ENCODE measurements at places on chromosomes 2 and 18. TPM values are rescaled to one million over a fixed set of nuclear protein-coding genes. Genes with fewer than 3 reads are reported as not detected.

The VWA3B gene
- total RNA-seq = not detected

The CCNYL1 gene
- 12.5 TPM for total RNA-seq

DNA sequence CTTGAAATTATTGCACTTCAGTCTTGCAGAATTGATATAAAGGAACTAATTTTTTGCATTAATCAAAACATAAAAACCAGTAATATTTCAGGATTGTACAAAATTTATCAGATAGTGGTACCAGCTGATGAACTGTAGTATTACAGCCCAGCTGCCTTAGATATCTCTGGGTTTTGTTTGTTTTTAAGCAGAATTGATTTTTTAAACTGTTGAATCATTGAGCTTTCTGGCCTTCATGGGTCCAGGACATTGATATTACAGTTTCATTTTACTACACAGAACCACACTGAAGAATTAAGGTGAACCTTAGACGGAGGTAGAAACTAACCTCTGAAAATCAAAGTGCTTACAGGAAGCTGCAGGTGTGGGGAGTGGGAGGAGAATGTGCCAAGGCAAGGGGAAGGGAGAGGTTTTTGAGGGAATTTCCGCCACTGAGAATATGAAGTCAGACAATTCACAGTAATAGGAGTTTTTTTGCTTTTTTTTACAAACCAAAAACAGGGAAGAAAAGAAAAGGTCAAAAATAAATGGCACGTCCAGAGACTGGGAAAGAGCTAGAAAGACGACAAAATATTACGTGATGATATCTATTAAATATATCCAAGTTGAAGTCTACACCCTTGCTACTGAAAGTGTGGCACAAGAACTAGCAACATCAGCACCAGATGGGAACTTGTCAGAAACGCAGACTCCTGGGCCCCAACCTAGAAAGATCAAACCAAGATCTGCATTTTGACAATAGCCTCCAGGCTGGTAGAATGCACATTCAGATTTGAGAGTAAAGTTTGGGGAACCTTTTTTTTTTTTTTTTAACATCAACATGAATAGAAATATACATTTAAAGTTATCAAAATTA, 40.8 kb upstream of the SPAG16 start:
- H3K27me3 ChIP-seq = no peaks in the 10 kb centered on the region
- peaks cover 23% of the 10 kb centered on the region for H3K4me1 ChIP-seq

DNA sequence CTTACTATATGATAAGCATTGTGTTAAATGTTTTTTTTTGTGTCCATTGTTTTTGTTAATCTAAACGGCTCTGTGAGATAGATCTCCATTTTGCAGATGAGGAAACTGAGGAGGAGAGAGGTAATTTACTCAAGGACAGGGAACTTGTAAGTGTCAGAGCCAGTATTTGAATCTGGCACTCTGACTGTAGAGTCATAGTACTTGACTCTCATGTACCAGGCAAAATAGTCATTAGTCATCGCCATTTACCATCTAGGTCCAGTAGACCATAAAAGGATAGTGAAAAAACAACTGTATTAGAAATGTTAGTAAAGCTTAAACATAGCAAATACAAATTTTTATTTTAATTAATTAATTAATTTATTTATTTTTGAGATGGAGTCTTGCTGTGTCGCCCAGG, 4.8 kb downstream of the PSMD14 start:
- peaks cover 11% of the 10 kb centered on the region for H3K36me3 ChIP-seq
- DNase-seq = no peak
- H3K4me1 ChIP-seq = peaks cover 31% of the 10 kb centered on the region
- H3K27ac ChIP-seq = no peak overlapping the region

GRCh38 chr2:56314796-56315195, 131.0 kb downstream of the CCDC85A start:
- no peak overlapping the region for H3K27ac ChIP-seq
- no peaks in the 10 kb centered on the region for H3K36me3 ChIP-seq
- no peak overlapping the region for H3K4me3 ChIP-seq
- DNase-seq = no peak
- no peaks in the 10 kb centered on the region for H3K27me3 ChIP-seq
- no peaks in the 10 kb centered on the region for H3K4me1 ChIP-seq

DNA sequence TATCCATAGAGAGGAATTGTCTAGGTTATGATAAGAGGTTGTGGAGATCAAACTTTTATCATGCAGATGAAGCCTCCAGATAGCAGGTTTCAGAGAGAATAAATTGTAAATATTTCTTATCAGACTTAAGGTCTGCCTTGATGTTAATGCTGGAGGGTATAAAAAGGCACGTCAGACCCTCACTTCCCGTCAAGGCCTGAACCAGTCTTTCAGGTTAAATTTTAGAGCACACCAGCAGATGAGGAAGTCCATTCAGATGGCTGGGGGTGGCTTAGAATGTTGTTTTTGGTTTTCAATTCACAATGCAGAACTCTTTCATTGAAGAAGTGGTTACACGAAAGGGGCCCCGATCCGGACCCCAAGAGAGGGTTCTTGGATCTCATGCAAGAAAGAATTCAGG, 144.4 kb upstream of the FBXO11 start:
- no peak overlapping the region for H3K4me3 ChIP-seq
- no peak overlapping the region for H3K27ac ChIP-seq
- no peaks in the 10 kb centered on the region for H3K4me1 ChIP-seq
- no peaks in the 10 kb centered on the region for H3K27me3 ChIP-seq

GRCh38 chr2:219149667-219150066, 10.9 kb downstream of the NHEJ1 start:
- peaks cover 5% of the 10 kb centered on the region for H3K36me3 ChIP-seq
- H3K4me3 ChIP-seq = no peak overlapping the region

GRCh38 chr2:105361102-105361889, 24.0 kb downstream of the C2orf49 start:
- H3K36me3 ChIP-seq = peaks cover 44% of the 10 kb centered on the region
- no peak for DNase-seq
- H3K4me1 ChIP-seq = no peaks in the 10 kb centered on the region
- no peaks in the 10 kb centered on the region for H3K27me3 ChIP-seq
- no peak overlapping the region for H3K4me3 ChIP-seq

DNA sequence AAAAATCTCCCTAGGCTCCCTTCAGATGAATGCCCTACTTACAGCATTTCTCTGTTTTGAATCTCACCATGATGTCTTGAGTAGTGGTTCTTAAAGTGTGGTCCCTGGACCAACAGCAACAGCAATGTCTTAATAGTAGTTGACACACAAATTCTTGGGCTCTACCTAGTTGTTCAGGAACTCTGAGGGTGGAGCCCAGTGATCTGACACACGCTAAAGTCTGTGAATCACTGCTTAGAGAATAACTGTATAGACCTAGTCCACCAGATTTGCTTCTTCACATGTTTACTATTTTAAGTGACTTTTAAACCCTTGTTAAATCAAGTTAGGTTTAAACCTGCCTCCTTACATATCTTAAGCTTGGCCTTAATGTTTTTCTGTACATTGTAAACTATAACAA, 47.6 kb upstream of the ARHGAP15 start:
- no peak for DNase-seq
- no peaks in the 10 kb centered on the region for H3K4me1 ChIP-seq
- no peaks in the 10 kb centered on the region for H3K36me3 ChIP-seq
- H3K4me3 ChIP-seq = no peak overlapping the region
- H3K27ac ChIP-seq = no peak overlapping the region
- no peaks in the 10 kb centered on the region for H3K27me3 ChIP-seq

DNA sequence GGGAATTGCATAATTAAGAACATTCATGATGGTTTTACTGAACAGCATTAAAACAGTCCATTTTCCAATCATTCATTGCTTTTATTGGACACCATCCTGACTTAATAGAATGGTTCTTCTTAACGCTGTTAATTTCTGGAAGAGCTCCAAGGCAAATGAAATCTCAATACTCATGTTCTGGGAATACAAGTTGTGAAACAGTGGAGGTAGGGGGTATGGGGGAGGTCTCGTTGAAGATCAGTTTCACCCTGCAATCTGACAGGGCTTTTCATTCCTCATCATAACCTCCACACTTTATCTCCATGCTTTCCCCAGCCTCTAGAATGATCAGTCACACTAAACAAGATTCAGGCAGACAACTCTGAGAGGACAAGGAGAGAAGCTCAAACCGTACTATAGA, 113.6 kb downstream of the ETAA1 start:
- H3K27me3 ChIP-seq = no peaks in the 10 kb centered on the region
- no peak overlapping the region for H3K27ac ChIP-seq
- no peak for DNase-seq
- H3K4me1 ChIP-seq = no peaks in the 10 kb centered on the region
- H3K4me3 ChIP-seq = no peak overlapping the region
